Esophagus muscularis mucosa (tissue), 4 donors: ENCODE measurements at places on chromosomes 7 and 10. TPM values are rescaled to one million over a fixed set of nuclear protein-coding genes. Genes with fewer than 3 reads are reported as not detected.

DNA sequence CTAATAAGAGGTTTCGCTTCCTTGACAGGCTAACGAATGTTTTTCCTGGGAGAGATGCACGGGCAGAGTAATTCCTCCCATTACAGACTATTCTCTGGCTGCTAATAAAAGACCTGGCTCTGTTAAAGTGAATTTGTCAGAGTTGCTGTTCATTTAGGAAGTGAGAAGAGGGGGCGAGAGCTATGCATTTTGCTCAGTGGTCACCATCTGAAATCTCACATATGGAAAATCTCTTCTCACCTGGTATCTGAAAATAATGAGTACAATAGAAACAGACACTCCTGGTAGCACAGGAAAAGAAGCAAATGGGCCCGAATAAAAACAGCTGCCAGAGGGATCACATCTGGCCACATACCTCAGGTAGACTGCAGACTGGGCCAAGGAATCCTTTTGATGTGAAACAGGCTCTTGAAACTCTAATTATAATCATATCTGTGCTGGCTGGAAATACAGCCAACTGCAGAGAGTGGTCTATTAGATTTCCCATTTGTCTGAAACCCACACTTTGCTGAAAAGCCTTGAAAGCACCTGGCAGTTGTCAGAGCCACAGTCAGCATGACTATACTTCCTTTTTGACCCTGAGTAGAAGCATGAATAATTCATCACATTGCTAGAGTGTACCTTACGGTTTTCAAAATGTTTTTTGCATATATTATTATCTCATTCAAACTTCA is 33.6 kb downstream of the AOAH start:
- H3K4me1 ChIP-seq: peaks cover 4% of the 10 kb centered on the region
- DNase-seq: no peak
- H3K27ac ChIP-seq: no peak overlapping the region
- no peaks in the 10 kb centered on the region for H3K36me3 ChIP-seq

GRCh38 chr7:96205665-96206064 is 116.2 kb downstream of the SLC25A13 start:
- no peaks in the 10 kb centered on the region for H3K27me3 ChIP-seq
- no peak overlapping the region for H3K27ac ChIP-seq
- H3K4me1 ChIP-seq: no peaks in the 10 kb centered on the region
- H3K36me3 ChIP-seq: no peaks in the 10 kb centered on the region

- H3K27me3 ChIP-seq: no peaks in the 10 kb centered on the region
- H3K4me3 ChIP-seq: peak overlapping the region; percentile 21
- H3K4me1 ChIP-seq: no peaks in the 10 kb centered on the region
- DNase-seq: no peak
- H3K27ac ChIP-seq: peak overlapping the region; percentile 82
Observed at GRCh38 chr10:29522061-29522855, 112.5 kb downstream of the SVIL start.

- no peaks in the 10 kb centered on the region for H3K36me3 ChIP-seq
- peaks cover 6% of the 10 kb centered on the region for H3K4me1 ChIP-seq
- H3K4me3 ChIP-seq: no peak overlapping the region
- no peaks in the 10 kb centered on the region for H3K27me3 ChIP-seq
- H3K27ac ChIP-seq: peak overlapping the region; percentile 22
Observed at GRCh38 chr10:12566161-12567115, 217.1 kb downstream of the CAMK1D start.

DNA sequence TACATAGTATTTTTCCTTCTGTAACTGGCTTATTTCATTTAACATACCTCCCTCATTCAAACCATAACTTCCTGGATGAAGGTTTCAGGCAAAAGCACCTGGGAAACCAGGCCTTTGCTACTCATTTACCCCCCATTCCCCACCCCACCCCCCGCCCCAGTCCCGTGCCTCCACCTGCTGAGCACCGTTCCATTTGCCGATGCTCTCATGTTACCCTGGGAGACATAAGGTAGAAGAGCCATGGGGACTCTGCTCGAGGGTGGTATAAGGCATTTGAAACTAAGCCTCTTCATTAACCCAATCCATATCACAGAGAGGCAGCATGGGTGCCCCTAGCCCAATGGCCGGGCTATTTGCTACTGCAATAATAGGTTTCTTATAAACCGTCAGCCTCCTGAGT is 22.2 kb upstream of the MCM10 start:
- peaks cover 72% of the 10 kb centered on the region for H3K36me3 ChIP-seq
- DNase-seq: no peak
- no peaks in the 10 kb centered on the region for H3K27me3 ChIP-seq
- no peak overlapping the region for H3K4me3 ChIP-seq
- no peak overlapping the region for H3K27ac ChIP-seq

Gene CNPY4
- 8.3 TPM for total RNA-seq

Gene LBX1
- not detected for total RNA-seq

- H3K4me3 ChIP-seq: no peak overlapping the region
- no peaks in the 10 kb centered on the region for H3K36me3 ChIP-seq
- no peak overlapping the region for H3K27ac ChIP-seq
- DNase-seq: no peak
Observed at GRCh38 chr10:95976362-95977229, 66.8 kb upstream of the CCNJ start.

- H3K36me3 ChIP-seq: no peaks in the 10 kb centered on the region
- H3K27ac ChIP-seq: no peak overlapping the region
- no peak for DNase-seq
- H3K4me1 ChIP-seq: no peaks in the 10 kb centered on the region
- no peaks in the 10 kb centered on the region for H3K27me3 ChIP-seq
Observed at GRCh38 chr10:70596860-70597809, 5.4 kb downstream of the PRF1 start.

Gene VSIR
- 65.9 TPM for total RNA-seq

DNA sequence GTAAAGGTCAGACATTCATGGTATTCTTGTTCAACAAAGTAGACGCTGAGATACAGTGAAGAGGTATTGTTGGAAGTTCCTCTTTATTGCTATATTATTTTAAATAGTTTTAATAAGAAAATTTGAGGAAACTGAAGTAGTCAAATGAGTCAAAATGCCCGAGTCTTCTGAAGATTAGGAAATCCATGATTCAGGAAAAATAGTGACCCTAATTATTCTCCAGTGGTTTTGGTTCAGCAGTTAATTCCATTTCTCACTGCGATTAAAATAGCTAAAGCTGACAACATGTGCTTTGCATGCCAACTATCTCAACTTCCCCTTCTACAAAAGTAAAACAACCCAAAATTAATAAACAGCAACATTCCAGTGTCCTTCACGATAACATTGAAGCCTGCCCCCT is 32.7 kb upstream of the PFKP start:
- no peak overlapping the region for H3K4me3 ChIP-seq
- no peaks in the 10 kb centered on the region for H3K27me3 ChIP-seq
- no peaks in the 10 kb centered on the region for H3K4me1 ChIP-seq
- no peak overlapping the region for H3K27ac ChIP-seq
- no peak for DNase-seq
- H3K36me3 ChIP-seq: no peaks in the 10 kb centered on the region

GRCh38 chr10:79355420-79356017 is 8.2 kb downstream of the PPIF start:
- no peak overlapping the region for H3K4me3 ChIP-seq
- no peak for DNase-seq
- no peak overlapping the region for H3K27ac ChIP-seq
- H3K27me3 ChIP-seq: no peaks in the 10 kb centered on the region
